ENCODE measurements at places on chromosomes 12 and 14.

DNA sequence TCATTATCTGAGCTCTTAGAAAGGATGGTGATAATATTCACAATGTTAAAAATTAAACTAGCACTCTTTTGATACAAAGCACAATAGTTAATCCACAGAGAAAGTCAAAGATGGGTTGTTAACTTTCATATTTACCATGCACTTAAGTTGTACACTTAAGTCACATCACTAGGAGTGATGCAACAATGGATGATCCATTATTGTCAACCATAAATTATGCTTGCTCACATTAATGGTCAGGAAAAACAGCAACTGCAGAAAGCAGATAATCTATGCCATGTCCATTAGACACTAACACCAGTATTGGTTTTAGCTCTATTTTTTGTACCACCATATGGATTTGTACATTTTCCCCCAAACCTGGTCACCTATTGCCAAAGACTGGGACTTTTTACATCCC lies 195.5 kb downstream of the FOXA1 start:
- DNase-seq = no peak

GRCh38 chr12:67969134-67969802 lies 20.0 kb upstream of the IFNG-AS1 start:
- DNase-seq = no peak

DNA sequence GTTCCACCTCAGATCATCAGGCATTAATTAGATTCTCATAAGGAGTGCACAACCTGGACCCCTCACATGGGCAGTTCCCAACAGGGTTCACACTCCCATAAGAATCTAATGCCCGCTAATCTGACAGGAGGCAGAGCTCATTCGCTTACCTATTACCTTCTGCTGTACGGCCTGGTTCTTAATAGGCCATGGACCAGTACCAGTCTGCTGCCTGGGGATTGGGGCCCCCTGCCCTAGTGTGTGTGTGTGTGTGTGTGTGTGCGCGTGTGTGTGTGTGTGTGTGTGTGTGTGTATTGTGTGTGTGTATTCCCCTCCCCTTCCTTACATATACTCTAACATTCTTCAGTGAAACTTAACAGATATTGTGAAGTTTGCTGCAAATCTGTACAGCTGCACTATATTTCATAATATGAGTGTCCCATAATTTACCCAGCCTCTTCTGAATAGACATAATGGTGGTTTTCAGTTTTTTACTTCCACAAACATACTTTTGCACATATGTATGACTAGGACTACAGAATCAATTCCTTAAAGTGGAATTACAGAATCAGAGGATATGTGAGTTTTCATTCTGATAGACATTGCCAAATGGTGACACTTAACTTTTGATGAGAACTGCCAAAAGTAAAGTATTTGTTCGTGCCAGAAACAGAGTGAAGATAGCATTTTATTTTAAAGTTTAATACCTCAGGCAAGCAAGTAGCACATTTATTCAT lies 205.2 kb upstream of the EEA1 start:
- DNase-seq = no peak

- no peak for DNase-seq
These were observed 218.8 kb downstream of the DPF3 start for GRCh38 chr14:72675126-72675525.

DNA sequence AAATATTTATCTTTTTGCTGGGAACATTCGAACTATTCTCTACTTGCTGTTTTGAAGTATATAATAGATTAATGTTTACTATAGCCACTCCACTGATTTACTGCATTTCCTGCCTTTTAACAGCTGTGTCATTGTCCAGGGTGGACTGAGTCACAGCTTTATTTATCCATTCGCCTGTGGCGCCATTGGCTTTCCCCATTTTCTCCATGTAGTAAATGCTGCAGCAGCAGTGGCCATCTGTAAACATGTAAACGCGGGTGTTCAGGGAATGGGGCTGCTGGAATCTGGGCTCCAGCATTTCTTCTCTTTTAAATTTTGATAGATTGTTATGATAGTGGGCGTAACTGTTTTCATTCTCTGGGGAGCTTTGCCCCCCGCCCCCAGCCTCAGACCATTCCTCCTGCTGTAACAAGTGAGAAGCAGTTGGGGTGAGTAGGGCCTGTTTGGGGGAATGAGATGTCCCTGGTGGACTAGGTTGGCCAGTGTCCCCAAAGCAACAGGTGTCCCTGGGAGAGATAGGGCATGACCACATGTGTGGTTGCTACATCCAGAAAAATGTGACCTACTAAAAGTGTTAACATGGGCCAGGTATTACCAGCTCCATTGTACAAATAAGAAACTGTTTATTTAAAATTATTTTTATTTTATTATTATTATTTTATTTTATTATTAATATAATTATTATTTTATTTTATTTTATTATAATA lies 32.9 kb downstream of the RIN3 start:
- no peak for DNase-seq

GRCh38 chr12:8655421-8655820 lies 7.2 kb downstream of the MFAP5 start:
- DNase-seq = no peak

DNA sequence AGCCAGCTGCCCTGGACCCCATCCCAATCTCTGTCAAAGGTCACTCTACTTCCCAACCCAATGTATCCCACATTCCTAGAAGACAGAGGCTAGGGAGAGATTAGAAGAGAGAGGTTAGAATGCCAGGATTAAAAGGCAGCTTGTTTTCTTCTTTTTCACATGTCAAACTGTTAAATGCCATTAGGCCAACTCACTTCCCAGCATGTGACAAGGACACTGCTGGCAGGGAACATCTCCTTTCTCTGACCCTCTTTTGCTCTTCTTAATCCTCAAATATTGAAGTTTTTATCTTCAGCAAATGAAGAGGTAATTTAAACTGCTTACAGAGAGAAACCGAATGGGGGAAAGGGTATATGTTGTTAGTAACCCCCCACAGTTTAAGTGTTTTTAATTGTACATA lies 89.1 kb downstream of the BBS10 start:
- no peak for DNase-seq

DNA sequence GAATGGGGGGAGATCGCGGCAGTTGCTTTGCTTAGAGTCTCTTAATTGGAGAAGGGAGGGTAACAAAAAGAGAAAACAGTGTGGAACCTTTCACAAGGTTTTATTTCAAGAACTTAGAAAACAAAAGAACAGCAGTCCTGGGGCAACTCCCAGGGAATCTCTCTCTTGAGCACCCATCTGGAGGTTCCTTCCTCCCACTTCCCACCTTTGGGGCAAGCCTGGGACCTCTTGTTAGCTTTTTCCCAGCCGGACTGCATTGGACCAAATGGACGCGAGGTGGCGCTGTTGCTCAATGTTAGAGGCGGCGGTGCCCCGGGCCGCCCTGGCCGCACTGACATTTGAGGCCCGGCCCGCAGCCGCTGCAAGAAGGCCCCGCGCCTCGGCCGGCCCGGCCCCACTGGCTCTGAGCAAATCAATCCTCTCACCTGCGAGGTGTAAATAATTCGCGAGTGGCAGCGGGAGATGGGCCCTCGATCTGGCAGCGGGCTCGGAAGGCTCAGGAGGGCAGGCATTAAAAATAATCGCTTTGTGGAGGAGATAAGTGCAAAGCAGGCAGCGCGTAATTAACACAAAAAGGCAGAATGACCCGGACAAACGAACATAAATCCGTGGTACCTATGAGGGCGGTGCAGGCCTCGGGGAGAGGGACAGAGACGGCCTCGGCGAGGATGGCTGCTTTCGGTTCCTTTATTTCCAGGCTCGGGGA lies 2.8 kb upstream of the HOXC8 start:
- peak; percentile 99 for DNase-seq

GRCh38 chr12:28941248-28941647 lies 207.8 kb upstream of the FAR2 start:
- DNase-seq = no peak

- DNase-seq = no peak
These were observed 143.5 kb downstream of the NEDD1 start for GRCh38 chr12:97050509-97050908.

DNA sequence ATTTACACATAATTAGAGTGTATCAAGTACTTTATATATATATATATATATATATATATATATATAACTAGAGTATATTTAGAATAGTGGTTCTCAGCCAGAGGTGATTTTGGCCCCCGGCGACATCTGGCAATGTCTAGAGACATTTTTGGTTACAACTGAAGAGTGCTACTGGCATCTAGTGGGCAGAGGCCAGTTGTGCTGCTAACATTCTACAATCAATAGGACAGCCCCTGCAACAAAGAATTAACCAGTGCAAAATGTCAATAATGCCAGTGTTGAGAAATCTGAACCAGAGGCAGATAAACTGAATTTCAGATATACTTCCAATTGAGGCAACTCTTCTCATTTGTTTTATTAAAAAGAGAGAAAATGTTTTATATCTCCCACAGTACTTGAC lies 8.9 kb downstream of the GTF2A1 start:
- peak; percentile 65 for DNase-seq

DNA sequence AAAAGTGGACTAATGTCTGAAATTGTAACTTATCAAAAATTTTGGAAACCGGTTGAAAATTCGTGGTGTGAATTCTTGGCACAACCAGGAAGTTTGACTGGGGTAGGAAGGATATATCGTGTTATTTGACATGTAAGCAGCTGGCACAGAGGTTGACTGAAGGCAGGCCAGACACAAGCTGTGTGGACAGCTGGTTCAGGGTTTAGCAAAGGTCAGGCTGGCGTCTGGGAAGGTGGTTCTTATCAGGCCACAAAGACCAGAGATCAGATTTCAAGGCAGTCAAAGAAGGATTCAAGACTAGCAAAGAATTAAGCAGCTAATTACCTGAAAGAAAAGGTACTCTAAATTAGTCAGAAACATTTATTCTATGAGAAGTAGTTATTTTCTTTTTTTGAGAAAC lies 450.2 kb upstream of the MDGA2 start:
- DNase-seq = no peak

DNA sequence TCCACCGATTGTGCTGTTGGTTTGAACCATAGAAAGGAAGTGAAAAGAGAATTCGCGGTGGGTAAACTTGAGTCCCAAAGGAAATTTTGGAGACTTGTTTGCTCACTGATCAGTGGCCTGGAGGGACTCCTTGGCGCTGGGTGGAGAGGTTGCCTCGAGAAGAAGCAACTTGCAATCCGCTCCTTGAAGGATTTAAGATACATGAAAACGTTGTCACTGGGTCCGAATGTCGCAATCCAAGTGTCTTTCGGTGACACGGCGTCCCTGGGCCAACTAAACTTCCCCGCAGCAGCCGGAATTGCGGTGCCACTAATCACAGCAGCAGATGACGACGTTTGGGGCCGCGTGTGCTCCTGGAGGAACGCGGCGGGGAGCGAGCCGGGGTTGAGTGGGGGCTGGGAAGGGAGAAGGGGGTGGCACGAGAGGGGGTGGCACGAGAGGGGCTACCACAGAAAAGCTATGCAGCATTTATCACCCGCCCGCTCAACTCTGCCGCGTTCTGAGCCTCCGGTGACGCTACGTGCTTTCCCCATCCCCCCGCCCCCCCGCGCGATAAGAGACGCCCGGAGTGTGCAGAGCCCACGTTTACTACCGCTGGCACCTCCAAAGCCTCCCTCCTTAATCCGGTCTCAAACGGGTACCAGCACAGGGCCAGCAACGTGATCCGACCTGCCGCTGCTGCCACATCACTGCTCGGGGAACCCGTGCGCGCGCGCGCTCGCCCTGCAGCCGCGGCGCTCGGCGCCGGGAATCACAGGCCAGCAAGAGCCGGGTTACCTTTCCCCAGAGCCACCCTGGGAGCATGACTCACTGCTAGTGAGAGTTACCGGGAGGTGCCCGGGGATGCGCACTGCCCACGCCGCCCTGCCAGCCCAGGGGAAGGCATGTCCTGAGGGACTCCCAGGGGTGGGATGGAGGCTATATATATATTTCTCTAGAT lies 833 bp upstream of the BHLHE41 start:
- DNase-seq = peak; percentile 70

DNA sequence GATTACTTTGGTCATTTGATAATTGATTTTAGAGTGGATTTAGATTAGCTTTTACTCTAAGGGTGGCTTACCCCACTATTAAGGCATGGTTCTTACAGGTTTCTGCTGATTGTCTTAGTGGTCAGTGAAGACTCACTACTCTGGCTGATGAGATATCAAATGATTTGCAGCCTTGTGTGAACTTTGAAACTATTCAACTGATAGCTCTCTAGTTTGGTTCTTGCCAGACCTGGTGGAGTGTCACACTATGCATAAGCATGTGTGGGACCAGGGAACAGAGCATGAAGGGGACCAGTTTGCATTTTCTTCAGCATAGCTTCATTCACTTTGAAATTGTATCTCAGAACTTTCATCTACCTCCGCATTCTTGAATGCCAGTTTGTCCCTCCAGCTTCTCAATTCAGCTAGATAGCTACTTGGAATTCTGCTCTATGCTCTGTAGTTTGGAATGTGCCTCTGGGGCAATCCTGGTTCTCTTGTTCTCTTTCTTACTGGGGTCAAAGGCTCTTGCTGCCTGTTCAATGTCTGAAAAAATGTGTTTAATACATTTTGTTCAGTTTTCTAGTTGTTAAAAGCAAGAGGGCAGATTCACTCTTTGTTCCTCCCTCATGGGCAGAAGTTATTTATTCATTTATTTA lies 12.7 kb downstream of the SCYL2 start:
- DNase-seq = peak; percentile 67

DNA sequence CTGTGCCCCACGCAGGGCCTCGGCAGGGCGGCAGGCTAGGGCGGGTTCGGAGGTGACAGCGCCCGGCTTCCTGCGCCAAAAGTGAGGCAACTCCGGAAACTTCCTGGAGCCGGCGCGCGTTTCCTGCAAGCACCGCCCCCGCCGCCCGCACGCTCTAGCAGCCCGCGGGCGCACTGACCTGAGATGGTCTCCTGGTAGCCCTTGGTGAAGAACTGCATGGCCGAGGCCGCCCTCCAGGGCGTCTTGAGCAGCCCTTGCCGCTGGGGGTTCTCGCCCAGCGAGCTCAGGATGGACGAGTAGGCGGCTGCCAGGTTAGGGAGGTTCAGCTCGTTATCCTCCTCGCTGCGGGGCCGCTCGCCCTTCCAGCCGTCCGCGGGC lies 494 bp downstream of the GCH1 start:
- peak; percentile 38 for DNase-seq

GRCh38 chr12:46958599-46959290 lies 120.7 kb upstream of the PCED1B start:
- DNase-seq = no peak

- DNase-seq = no peak
These were observed 438.1 kb downstream of the FUT8 start for GRCh38 chr14:65850429-65851135.

- no peak for DNase-seq
These were observed 73.4 kb downstream of the SPTB start for GRCh38 chr14:64806202-64806861.

GRCh38 chr12:121214855-121215745 lies 5.2 kb downstream of the P2RX4 start:
- DNase-seq = no peak

- DNase-seq = no peak
These were observed 11.6 kb downstream of the DEGS2 start for GRCh38 chr14:100147691-100148464.

DNA sequence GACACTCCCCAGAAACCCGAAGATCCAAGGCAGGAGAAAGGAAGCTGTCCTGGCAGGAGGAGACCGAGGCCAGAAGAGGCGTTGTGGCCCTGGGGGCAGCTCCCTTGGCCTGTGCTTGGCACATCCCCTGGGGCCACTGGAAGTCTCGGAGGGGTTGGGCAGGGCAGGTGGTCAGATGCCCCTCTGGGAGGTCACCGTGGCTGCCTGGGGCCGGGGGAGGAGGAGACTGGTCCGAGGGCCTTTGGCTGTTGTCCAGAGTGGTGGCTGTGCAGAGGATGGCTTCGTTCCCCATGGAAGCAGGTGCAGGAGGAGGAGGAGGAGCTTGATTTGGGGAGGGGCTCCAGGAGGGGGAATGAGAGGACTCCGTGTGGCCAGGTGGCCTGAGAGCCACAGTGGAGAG lies 3.3 kb upstream of the NUDT14 start:
- DNase-seq = no peak

Measured in T47D (cell line).